Cardiac muscle cell (in vitro differentiated cells and primary cell): ENCODE measurements at places on chromosomes 1 and 21. TPM values are rescaled to one million over a fixed set of nuclear protein-coding genes. Genes with fewer than 3 reads are reported as not detected.

The RUNX1 gene
- 0.12 TPM in 1 of 2 replicates, not detected in the other for total RNA-seq

The SPATA45 gene
- 2.9 TPM in 1 of 2 replicates, not detected in the other for total RNA-seq

The CNIH3 gene
- 3.2 and 3.7 TPM in 2 replicates for total RNA-seq

The LCE2B gene
- not detected in 2 replicates for total RNA-seq

The CDA gene
- total RNA-seq = not detected in 2 replicates

The PRSS38 gene
- not detected in 2 replicates for total RNA-seq

The ZNF695 gene
- 1.1 and 4.3 TPM in 2 replicates for total RNA-seq

The CGN gene
- total RNA-seq = 4.3 and 4.9 TPM in 2 replicates
